DMS 273 treated with DMSO at 0.1 percent for 48 hours (cell line): ENCODE measurements at places on chromosomes 16 and 17.

- DNase-seq: no peak
These were observed 6.1 kb upstream of the EVPLL start for GRCh38 chr17:18371455-18371854.

DNA sequence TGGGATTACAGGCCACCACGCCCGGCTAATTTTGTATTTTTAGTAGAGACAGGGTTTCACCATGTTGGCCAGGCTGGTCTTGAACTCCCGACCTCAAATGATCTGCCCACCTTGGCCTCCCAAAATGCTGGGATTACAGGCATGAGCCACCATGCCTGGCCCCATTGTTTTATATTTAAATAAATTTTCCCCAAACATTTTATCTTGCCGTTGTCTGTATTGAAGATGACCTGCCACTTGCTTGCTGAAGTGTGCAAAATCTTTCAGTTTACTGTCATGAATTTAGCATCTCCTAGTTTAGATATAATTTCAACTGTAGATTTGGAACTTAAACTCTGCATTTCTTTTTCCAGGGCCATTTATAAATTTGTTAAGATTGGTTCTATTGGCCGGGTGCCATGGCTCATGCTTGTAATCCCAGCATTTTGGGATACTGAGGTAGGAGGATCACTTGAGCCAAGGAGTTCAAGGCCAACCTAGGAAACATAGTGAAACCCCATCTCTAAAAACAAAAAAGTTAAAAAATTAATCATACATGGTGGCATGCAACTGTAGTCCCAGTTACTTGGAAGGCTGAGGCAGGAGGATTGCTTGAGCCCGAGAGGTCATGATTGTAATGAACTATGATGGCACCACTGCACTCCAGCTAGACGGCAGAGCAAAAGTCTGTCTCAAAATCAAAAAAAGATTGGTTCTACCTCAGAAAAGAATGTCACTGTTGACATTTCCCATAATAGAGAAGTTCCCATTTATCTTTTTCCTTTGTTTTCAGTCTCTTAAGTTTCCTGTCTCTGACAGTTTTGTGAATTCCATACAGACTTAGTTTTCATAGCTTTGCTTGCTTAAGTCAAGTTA, 84.4 kb downstream of the VMP1 start:
- DNase-seq: no peak

DNA sequence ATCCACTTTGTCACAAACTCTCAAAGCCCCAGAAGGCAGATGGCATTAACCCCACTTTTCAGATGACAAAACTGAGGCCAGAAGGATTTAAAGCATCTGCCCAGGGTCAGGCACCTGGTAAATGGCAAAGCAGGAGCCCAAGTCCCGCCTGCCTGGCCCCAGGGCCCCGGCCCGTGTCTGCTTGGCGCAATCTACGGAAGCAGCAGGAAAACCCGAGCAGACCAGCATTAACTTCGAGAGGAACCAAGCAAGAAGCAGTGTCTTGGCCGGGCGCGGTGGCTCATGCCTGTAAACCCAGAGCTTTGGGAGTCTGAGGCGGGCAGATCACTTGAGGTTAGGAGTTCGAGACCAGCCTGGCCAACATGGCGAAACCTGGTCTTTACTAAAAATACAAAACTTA, 21.6 kb downstream of the RTN4RL1 start:
- no peak for DNase-seq

DNA sequence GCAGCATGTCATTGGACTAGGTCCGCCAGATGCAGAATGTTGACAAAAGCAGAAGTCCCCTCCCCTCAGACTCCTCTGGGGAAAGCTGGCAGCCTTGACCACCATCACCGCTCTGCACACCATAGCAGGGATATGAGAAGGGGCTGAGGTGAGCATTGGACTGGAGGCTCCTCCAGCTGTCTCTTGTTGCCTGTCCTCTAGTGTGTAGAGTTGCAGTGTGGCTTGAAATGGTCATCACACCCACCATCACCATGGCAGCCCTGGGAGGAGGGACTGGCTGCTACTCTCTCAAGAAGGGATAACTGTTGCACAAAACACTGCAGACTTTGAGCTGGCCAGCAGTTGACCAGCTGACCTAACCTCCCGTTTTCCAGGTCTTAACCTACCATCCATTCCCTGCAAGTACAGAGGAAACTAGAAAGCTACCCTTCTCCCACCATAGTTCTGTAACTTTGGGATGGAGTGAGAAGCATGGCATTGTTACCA, 38.3 kb downstream of the HLF start:
- DNase-seq: no peak

DNA sequence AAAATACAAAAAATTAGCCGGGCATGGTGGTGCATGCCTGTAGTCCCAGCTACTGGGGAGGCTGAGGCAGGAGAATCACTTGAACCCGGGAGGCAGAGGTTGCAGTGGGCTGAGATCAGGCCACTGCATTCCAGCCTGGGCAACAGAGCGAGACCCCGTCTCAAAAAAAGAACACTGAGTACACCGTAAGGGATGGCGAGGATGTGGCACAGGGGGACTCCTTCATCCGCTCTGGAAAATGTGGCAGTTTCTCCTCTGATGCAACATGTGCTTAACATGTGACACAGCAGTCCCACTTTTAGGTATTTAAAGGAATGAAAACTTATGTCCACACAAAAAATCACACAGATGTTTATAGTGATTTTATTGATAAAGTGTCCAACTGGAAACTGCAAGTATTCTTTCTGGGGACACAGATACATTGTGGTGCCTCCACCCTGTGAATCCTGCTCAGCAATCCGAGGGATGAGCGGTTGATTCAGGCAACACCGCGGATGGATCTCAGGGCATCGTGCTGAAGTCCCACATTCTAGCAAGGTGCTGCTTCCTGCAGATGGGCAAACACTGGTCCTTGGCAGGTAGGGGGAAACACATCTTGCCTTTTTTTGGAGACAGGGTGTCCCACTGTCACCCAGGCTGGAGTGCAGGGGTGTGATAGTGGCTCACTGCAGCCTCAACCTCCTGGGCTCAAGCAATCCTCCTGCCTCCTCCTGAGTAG, 3.5 kb upstream of the C16orf95 start:
- DNase-seq: no peak

- no peak for DNase-seq
These were observed 30.9 kb upstream of the ABCA3 start for GRCh38 chr16:2371421-2371820.

DNA sequence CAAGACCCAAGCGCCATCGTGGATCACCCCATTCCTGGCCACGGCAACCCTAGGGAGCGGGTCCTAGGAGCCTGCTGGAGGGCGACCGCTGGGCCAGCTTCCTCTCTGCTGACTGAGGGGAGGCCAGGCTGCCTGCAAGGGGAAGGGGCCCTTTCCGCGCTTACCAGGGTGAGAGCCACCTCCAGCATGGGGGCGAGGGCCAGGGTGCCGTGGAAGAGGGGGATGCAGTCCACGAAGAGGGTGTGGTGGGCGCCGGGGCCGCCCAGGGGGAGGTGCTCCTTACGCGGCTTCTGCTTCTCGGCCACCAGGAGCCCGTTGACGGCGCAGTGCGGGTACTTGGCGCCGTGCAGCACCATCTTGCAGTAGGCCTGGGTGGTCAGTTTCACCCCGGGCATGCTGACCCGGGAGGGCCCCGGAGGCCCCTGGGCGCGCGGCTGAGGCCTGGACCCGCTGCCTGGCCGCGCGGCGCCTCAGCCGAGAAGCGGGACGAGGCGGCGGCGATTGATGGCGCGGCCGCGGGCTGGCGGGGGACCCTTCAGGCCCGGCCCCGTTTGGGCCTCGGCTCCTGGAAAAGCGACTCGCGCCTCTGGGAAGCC, 345 bp downstream of the EMC8 start:
- DNase-seq: no peak

- DNase-seq: no peak
These were observed 226.6 kb downstream of the PHKB start for GRCh38 chr16:47687694-47688093.

- no peak for DNase-seq
These were observed 228.6 kb upstream of the SDK2 start for GRCh38 chr17:73872816-73873215.

- DNase-seq: no peak
These were observed 30.3 kb downstream of the ASPA start for GRCh38 chr17:3506054-3506453.

GRCh38 chr16:81973737-81974136, 37.5 kb downstream of the SDR42E1 start:
- no peak for DNase-seq

GRCh38 chr17:75512926-75513640, 2.3 kb downstream of the CASKIN2 start:
- no peak for DNase-seq

GRCh38 chr17:30170415-30170987, 53.9 kb downstream of the NSRP1 start:
- no peak for DNase-seq

DNA sequence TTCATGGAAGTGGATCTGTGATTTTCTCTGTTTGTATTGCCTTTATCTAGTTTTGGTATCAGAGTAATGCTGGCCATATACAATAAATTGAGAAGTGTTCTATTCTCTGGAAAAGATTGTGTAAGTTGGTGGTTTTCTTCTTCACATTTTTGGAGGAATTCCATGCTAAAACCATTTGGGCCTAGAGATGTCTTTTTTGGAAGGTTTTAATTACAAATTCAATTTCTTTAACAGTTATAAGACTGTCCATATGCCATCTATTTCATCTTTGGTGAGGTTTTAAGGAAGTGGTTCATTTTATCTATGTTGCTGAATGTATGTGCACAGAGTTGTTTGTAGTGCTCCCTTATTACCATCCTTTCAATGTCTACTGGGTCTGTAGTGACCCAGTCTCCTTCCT, 46.0 kb downstream of the CACNG1 start:
- no peak for DNase-seq

DNA sequence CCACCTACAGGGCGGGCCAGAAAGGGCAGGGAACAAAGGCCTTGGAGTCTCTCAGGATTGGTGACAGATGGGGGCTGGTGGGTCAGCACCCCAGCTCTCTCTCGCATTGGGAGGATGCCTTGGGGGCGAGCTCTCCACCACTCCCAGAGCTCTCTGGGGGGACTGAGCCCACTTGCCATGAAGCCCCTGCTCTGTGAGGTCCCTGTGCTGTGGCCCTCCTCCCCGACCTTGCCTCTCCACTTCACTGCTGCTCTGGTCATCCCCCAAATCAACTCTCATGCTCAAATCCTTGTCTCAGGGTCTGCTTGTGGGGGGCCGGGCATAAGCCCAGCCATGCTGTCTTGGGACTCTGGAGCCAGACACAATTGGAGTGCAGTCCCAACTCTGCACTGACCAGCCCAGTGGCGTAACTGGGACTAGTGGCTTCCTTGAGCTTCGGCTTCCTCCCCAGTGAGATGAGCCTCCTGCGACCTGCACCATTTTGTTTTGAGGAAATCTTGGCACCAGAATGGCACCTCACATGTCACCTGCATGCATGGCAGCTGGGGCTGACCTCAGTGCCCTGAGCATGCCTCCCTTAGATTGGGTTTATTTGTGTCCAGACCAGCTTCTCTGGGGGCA, 184.5 kb downstream of the IRF8 start:
- DNase-seq: no peak

- no peak for DNase-seq
These were observed 116.5 kb downstream of the ZNF423 start for GRCh38 chr16:49739381-49739780.

DNA sequence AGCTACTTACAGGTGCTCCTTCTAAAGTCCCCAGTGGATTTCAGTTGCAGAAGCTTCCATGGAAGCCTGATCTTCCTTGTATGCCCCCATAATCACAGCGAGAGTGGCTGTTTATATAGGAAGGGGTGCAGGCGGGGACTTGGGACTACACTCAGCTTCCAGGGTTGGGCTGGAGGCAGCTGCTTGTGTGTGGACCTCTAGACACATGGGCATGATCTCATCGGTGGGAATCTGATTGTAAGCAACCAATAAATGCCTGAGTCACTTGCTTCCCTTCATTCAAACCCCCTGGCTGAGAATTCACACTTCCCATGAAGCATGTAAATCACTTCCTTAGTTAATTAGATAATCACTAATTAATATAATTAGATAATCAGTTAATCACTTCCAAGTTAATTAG, 1.0 kb upstream of the KRT20 start:
- DNase-seq: no peak

DNA sequence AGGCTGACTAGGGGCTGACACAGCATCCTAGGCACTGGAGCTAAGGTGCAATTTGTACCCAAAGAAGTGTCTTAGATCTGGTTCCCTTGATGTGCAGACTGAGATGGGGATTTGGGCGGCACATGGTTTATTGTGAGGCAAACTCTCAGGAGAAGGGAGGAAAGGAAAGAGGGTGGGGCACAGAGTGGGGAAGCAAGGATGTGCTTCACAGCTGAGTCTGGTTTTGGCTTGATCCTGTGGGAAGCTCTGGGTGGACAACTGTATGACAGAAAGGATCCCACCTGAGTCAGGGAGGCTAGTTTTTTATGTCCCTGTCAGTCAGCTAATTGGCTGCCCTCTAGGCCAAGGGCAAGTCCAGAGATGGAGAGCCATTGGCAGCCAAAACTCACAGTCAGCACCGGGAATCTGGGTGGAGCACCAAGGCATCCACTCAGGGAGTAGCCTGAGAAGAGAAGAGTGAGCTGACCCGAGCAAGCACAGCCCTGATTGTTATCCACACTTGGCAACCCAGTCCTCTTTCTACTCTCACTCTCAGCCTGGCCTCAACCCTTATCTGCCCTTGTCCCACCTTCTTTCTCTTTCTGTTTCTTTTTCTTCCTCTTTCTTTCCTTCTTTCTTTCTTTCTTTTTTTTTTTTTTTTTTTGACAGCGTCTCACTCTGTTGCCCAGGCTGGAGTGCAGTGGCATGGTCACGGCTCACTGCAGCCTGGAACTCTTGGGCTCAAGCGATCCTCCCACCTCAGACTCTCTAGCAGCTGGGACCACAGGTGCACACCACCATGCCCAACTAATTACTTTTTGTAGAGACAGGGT, 12.0 kb downstream of the ARL4D start:
- DNase-seq: no peak

DNA sequence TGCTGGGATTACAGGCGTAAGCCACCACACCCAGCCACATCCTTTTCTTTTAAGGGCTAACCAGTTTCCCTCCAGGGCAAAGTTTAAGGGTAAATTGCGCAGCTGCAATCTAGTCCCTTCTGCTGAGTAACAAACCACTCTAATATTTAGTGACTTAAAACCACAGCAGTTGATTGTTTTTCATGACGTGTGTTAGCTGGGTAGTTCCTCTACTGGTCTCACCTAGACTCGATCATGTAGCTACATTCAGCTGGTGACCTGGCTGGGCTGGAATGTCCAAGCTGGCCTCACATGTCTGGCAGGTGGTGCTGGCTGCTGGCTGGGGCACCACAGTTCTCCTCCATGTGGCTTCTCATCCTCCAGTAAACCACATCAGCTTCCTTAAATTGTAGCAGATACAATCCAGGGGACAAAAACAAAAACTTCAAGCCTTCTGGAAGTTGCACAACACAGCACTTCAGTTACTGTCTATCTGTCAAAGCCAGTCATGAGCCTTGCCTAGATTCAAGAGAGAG, 75.5 kb downstream of the GPRC5B start:
- no peak for DNase-seq

DNA sequence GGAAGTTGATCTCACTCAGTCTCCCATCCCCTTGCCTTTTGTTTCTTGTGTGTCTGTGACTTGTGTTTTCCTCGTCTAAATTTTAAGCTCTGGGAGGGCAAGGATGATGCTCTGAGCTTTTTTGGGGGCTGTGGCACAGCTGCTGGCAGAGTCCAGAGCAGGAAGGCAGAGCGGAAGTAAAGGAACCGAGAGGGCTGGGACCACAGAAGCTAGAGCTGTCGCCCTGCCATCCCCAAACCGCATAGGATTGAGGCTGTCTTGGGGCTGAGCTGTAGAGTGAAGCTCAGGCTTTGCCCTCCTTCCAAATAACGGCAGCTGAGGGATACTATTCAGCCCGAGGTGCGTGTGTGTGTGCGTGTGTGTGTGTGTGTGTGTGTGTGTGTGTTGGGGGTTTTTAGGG, 3.8 kb upstream of the DNAH2 start:
- no peak for DNase-seq
